Fibroblast of skin of left quadriceps (primary cell): ENCODE measurements at places on chromosomes 13 and 19.

GRCh38 chr19:33796164-33796875 lies at the start of gene KCTD15:
TSS of gene KCTD15 (plus strand) at chr19:33796870. CDS start at chr19:33800455, 3,585 bp downstream.
- no peak for DNase-seq

- no peak for DNase-seq
These were observed 102.3 kb upstream of the POSTN start for GRCh38 chr13:37700887-37701286.

DNA sequence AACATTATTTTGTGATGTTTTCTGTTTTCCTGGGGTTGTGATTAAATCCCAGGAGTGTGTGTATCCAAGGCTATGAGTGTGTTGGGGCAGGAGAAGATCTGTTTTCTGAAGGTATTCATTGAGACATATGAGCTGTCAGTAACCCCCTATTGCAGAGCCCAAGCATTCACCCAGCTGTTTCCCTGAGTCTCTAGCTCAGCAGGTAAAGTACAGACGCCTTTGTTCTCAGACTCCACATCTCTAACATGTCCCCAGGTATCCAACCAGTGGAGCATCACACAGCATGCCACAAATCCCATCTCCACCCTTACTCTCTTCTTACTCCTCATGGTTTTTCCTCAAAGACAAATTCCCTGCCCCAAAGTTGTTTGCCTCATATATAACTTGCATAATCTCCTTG lies 213.6 kb downstream of the PCDH20 start:
- no peak for DNase-seq

DNA sequence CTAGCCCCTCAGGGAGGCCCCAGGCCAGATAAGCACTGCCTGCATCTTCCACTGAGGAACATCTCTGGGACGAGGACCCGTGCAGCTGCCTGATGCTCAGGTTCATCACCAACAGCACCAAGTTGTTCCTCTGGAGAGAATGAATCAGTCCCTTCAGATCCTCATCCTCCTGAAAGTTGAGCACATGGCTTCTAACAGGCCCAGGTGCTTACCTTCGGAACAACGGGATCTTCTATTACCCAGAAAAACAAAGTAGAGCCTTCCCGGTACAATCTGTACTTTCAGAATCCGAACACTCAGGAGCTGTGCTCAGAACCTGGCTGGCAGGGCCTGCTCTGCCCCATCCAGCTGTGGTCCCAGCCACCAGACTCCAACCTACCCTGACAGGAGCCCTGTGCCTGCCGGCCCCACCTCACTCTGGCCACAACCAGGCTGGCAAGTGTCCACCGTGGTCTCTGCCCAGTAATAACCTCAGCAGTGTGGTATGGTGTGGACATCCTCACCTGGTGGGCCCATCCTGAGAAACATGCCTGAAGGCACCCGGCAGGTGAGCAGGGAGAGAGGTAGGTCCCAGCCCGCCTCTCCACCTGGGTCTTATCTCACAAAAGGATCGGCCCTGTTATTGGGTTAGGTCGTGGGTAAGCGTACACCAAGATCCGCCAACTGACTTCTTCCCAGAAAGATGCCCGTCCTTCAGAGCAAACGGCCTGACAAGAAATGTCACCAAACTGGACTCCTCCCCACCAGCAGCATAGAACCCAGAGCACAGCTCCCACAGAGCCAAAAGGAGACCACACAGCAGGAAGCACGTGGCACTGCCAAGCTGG lies 34.1 kb downstream of the ELL start:
- no peak for DNase-seq

GRCh38 chr19:38917921-38918491 lies 6.0 kb upstream of the CCER2 start:
- no peak for DNase-seq

DNA sequence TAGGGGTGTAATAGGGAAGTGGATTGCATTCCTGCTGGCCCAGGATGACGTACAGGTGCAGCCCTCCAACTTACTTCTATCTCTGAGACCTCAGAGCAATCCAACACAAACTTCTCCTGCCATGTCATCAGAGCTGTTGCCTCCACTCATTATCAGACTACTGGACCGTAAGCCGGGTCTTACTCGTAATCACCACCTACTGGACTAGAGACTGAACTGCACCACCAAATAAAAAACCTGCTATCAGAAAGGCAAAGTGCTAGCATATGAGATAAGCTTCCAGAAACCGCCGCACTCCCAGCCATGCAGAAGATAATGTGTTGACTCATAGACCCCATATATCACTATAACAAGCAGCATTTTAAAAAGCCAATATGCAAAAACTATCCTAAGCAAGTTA lies 102.0 kb downstream of the SLITRK1 start:
- no peak for DNase-seq

DNA sequence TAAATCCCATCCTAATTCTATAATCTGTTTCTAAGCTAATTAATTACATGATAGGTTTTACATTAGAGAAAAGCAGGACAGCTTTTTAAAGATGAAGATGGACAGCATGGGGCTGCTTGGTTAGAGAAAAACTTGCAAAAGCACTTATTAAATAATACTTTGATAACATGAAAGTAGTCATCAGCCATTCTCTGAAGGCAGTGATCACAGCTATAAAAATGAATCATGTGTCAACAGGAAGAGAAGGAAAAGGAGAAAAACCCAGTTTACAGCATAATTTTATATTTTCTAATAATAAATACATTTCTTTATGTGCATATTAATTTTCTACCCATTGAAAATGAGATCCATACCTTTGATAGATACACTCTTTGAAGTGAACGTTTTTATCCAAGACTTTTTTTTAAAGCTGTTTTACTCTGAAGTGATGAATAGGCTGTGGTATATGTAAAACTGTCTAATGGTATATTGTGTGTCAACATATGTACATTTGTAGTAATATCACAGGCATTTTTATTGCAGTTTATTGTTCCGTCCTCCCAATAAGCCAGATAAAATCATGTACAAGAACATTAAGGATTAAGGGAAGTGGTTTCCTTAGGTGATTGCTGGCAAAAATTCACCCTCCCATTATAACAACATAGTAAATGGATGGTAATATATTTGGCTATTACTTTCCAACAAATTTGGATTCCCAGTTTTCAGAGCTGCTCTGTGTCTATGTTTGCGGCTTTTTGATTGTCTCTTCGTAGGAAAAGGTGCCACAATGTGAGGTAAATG lies 1.3 kb upstream of the KLF5 start:
- no peak for DNase-seq

DNA sequence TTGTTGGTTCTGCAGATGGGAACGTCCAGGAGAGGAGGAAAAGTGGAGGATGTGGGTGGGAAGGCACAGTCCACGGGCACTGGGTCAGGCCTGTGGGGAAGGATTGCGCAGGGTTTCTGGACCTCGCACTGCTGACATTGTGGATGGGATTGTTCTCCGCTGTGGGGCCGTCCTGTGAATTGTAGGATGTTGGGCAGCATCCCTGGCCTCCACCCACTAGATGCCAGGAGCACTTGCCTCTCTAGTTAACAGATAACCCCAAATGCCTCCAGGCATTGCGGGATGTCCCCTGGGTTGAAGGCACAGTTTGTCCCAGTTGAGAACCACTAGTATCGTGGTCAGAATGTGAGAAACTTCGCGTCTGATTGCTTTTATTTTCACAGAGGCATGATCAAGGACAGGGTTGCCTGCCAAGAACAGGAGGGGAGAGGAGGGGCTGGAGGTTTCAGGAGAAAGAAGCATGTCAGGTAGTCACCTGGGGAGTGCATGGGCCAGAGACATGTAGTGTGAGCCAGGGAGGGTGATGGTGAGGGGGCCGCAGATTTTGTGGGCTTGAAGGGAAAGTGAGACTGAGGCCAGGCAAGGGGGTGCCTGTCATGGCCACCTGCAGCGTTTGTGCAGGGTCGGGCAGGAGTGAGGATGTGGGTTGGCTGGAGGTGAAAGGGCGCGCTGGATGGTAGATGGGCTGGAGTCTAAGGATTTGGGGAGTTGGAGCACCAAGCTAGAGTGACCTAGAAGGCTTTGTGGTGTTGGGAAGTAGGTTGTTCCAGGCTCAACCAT lies 3.2 kb downstream of the ZNF628 start:
- no peak for DNase-seq

DNA sequence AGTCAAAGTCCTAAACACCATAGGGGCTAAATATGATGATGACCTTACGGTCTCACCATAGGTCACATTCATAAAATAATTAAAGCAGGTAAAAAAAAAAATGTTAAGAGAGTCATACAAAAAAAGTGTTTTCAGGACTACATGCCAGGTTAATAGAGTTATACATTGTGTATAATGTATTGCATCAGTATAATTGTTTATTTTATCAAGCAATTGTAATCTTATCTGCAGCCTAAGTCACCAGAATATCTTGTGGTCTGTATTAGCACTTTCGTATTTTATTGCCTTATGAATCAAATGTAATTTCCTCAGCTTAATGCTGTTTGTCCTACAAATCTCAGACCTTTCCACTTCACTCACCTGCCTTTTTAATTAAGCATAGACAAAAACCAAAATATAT lies 972.9 kb upstream of the PCDH20 start:
- no peak for DNase-seq

DNA sequence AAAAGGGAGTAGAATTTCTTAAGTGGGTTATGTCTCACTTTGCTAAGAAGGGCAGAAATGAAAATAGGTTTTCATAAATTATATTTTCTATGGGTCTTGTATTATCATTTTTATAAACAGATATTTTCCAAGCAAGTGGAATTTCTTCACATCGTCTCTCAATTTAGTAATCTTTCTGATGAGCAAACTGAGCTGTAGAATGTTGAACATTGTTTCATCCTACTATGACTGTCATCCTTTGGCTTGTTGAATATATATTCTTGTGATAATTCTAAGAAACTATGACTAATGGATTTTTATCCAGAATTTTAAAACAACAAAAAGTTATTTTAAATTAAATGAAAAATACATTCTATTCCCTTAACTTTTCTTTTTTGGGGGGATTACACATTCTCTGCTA lies 313.8 kb downstream of the ENOX1 start:
- no peak for DNase-seq

DNA sequence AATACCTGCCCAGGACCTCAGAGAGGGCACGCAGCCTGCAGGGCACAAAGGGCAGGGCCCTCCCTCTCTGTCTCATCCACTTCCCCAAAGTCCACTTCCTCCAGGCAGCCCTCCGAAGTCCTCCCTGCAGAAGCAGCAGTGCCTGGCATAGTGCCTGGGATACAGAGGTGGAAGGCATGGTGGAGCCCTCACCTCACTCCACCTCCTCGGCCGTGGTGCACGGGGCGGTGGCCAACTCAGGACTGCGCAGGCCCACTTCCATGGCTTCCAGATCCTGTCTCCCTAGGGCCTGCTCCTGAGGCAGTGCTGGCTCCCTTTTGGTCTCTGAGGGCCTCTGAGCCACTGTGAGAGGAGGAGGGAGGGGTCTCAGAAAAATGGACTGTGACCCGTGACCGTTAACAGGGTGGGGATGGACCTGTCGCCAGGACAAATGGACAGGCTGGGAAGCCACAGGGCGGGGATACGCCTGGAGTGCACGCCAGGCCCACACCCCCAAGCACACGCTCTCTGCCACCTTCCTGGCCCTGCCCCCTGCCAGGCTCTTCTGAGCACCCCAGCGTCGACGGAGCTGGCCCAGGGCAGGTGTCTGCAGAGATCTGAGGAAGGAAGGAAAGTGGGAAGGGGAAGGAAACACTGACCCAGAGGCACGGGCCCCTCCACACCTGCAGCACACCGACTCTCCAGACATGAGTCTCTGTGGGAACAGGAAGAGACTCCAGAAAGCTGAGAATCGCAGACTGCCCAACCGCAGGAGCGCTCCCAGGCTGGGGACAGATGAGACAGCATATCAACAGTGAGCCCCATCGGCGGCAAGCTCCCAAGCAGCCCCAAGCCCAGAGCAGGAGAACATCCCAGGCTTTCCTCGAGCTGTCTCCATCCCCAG lies 8.4 kb downstream of the REXO1 start:
- DNase-seq, result no peak

DNA sequence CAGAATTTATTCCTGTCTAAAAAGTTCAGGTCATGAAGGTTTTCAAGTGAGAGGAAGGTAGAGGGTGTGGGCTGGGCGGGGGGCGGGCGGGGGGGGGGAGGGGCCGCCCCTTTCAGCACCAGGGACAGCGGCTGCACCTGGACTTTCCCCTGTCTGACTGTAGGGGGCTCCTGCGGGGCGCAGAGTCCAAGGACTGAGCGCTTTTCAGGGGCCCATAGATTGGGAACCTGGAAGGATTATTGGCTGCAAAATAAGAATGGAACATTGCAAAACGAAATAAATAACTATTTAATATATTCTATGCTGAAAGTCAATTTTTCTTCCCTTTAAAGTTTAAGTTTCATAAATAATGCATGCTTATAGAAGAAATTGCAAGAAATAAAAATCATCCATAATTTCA lies 8.9 kb upstream of the CYP4F3 start:
- no peak for DNase-seq

DNA sequence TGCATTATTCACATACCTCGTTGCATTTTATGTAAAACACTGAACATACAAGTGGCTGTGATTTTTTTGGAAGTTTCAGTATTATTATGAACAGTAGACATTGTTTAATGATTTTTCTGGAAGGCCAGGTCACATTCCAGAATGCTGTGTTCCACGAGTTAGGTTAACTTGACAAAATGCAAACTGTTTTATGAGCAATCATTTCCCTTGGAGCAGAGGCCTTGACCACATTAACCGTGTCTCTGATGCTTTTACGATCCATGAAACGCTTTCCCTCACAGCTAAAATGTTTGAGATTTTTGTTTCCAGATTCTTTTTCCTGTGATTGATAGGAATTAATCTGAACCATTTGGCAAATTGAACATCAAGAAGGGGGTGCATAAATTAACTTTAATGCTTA lies 57.8 kb downstream of the MBNL2 start:
- DNase-seq, result peak; percentile 80

DNA sequence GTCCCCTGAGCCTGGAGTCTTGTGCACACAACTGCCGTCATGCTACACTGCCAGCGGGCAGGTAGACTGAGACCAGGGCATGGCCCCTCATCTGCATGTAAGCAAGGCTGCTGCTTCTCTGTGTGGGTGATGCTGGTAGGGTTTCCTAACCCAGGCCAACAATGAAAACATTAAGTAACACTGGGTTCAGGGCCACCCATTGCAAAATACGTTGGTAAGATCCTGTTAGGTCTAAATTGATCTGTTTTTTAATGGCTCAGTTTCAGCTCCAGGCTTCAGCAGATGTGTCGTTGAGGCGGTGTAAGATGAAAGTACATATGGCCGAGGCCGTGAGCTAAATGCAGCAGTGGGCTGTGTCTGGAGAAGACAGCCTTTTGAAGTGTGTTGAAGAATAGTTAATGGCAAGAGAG lies 383.4 kb downstream of the IRS2 start:
- DNase-seq, result no peak

- no peak for DNase-seq
These were observed 4.4 kb downstream of the ZNF564 start for GRCh38 chr19:12546903-12547302.

- no peak for DNase-seq
These were observed 17.1 kb upstream of the MAP3K10 start for GRCh38 chr19:40174092-40174491.

GRCh38 chr19:47296036-47296435 lies 13.6 kb upstream of the C5AR1 start:
- DNase-seq, result peak; percentile 51

DNA sequence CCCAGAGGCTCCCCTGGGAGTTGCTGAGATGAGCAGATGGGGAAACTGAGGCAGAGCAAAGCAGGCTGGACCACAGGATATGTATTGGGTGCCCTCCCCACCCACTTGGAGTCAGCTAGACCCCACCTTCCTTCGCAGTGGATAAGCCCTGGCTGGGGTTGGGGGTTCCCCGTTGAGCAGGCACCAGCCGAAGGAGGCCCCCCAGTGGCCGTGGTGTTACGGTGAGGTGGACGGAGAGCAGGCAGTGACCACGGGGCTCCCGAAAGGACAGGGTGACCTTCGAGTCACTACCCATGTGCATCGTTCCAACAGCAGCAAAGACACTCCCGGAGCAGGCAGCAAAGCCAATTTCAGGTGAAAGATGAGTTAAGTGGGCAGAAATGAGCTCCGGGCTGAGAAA lies 62.4 kb upstream of the ADGRE5 start:
- DNase-seq, result no peak

- DNase-seq, result no peak
These were observed 21.3 kb upstream of the SLC1A5 start for GRCh38 chr19:46809534-46810272.
